ENCODE measurements at places on chromosomes 3 and 15.

DNA sequence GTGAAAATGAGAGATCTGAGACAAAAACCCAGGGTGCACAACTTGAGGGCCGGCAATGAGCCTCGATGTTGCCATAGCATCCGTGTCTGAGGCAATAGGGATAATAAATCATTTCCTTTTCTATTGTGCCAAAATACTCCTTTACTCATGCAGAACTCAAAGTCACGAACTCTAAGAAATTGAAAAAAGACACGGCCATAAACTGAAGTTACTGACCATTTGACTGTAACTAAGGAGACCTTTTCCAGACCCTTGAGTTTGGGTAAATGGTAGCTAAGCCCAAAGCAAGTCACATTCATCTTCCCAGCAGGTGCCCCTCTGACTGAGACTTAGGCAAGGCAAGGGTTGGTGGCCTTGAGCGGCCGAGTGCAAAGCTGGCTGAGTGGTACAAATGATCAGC is 141.2 kb upstream of the SLCO3A1 start:
- no peak for DNase-seq

DNA sequence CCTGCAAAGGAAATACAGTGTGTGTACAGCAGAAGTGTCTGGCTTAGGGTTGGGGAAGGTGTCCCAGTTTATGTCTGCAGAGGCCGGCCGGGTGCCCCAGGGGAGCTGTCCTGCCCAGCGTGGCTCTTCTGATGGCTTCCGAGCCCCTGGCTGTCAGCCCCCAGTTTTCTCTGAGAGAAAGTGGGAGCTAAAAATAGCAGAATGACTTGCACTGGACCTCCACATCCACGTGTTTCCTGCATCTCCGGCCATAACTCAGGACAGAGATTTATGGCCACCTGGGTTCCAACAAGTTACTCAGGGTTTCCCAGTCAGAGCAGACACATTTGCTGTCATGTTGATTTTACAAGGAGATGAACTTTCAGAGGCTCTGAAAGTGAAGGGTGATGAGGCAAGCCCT is 192.0 kb downstream of the ATP10A start:
- no peak for DNase-seq

DNA sequence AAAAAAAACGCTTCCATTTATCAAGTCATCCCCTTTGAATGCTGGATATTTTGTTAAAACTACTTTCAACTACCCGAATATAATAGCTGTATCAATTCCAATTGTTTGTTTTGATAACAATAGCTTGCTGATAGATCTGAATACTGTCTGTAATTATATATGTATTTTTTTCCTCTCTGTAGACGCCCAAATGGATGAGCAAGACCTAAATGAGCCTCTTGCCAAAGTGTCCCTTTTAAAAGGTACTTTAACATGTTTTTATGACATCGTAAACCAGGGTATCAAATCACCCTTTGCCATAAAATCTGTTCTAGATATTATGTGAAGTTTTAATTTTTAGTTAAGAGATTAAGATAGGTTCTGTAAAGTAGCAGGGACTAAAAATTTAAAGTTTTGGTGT is 111.5 kb upstream of the FLNB start:
- DNase-seq: no peak

DNA sequence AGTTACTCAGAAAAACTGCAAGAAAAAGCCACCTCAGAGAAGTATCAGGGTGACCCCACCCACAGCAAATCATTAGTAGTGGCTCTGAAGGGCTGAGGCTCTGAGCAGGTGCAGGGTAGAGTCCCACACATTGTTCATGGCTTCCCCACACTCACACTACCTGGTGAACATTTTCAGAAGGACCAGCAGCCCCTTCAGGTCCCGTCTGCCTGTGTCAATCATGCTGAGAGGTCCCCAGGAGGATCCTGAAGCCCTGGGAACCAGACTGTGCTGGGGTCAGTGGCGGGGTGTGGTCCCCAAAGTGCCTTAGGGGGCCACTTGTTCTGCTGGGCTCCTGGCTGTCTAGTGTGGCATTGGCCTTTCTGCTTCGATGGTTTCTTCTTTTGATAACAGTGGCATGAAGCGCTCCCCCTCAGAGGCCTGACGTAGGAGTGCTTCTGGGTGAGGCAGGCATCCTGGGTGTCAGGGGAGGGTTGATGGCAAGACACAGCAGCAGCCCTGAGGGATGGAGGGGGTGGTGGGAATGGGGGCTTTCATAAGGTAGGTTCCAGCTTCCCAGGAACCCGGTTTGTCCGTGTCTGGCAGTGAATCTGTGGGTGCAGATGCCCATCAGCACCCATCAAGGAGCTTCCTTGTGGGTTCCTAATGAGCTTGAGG is 19.0 kb upstream of the FANCD2 start:
- DNase-seq: no peak

- DNase-seq: no peak
These were observed 194.1 kb upstream of the ARHGEF26 start for GRCh38 chr3:153927107-153927506.

DNA sequence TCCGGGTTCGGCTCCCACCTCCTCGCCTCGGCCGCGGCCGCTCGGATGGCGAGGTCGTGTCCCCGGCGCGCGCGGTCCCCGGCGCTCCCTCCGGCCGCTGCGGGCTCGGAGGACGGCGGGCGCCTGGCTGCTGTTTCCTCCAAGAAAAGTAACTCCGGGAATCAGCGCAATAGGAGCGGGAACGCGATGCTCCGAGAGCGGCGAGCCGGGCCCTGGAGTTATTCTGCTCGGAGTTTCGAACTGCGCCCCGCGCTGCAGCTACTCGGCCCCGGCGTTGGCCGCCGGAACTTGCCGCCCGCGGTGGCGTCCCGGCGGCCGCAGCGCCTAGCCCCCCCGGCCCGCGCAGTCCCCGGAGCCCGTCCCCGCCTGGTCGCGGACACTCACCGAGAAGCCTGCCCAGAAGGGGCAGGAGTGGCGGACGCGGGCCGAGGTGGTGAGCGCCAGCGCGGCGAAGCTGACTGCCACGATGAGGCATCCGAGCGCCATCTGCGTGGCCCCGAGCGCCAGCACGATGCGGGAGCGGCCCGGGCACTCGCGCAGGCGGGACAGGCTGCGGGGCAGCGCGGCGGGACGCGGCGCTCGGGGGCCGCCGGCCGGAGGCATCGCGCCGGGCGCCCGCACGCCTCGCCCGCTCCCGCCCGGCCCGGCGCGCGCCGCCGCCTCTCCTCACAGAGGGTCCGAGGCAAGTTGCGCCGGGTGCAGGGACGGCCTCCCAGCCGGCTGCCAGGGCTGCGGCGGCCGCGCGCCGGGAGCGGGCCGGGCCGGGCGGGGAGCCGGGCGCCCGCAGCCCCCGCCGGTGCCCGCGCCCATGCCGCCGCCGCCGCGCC is 251.9 kb downstream of the TJP1 start:
- no peak for DNase-seq

All from T-helper 22 cell (primary cell).